Activated naive CD8-positive, alpha-beta T cell treated with anti-CD3 and anti-CD28 coated beads for 36 hours (primary cell): ENCODE measurements at places on chromosomes 11 and 22.
A peak's percentile ranks its signal among the peaks of the same experiment; 100 is the strongest.

DNA sequence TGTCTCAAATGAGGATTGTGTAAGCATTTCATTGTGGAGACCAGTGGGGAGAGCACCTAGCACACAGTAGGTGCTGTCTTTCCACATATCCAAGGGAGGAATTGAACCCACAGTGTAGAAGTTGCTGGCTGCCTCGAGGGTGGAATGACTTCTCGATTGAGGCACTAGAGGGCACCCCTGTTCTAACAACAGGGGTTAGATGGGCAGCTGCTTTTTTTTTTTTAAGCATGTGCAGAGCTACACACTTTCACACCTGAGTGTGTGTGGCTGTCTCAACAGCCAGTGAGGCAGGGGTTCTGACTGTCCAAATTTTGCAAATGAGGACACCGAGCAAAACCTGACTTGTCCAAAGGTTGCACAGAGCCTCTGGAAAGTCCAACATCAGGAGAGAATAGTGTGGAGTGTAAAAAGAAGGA lies 118.2 kb upstream of the CRYBB3 start:
- peak; percentile 36 for DNase-seq

- DNase-seq, result no peak
These were observed 400.4 kb downstream of the TBC1D22A start for GRCh38 chr22:47162865-47163264.

GRCh38 chr11:115644856-115645255 lies 140.6 kb upstream of the CADM1 start:
- DNase-seq, result no peak

DNA sequence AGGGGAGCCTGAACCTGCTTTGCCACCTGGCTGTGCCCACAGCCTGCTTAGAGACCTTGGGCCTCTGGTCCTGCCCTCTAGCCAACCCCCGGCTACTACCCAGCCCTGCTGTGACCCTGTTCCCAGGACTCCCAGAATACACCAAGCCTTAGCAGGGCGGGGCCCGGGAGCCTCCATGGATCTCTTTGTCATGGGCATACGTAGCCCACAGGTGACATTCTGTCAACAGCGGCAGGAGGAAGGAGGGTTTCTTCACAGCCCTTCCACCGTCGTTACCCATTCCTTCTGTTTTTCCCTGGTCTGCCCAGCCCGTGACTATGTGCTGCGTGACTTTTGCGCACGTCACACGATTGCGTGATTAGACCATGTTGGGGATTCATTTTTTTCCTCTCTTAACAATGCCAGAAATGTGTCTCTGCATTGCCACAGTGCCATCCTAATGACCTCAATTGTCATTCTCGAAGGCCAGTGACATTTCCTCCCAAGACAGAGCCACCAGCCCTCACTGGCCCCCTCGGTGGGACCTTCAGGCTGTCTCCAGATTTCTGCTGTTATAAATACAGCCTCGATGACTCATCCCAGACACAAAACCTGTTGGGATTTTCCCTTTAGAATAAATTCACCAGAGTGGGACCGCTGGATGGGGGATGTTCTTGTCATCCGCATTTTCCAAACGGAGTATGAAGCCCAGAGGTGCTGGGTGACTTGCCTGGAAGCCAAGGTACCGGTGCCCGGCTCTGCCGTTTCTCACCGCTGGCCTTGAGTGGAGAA lies 9.0 kb downstream of the SYT12 start:
- no peak for DNase-seq

- DNase-seq, result no peak
These were observed 9.8 kb downstream of the KCNC1 start for GRCh38 chr11:17744151-17744940.

- no peak for DNase-seq
These were observed 83.2 kb upstream of the PITPNB start for GRCh38 chr22:28002181-28002700.

DNA sequence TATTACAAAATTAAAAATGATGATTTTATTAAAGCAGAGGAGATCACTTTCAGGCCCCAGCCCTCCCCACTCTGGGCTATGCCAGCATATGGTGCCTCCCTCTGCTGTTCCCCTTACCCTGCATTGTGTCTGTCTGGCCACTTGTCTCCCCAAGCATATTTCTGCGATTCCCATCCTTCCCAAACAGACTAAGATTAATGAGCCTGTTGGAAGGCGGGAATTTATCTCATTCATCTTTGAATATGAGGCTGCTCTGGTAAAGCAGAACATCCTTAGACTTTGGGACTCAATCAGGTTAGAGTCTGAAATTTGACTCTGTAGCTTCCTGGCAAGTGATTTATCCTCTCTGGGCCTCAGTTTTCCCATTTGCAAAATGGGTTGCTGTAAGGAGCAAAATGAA lies 25.7 kb downstream of the AMPD3 start:
- no peak for DNase-seq

DNA sequence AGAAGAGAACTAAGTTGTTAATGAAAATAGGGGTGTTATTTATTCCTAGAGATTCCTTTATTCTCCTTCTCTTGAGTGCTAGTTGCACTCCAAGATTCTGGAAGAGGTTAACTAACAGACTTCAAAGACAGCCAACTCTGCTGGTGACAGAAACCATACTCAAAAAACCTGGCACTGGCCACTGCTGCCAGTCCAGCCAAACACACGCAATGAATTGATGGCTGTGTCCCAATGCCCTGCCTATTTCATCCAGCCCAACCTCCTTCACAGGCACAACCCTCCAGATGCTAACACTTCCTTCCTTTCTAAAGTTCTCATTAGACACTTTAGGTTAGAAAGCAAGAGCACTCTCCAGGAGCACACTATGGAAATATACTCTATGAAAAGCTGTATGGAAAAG lies 150.8 kb upstream of the C11orf58 start:
- DNase-seq, result no peak

DNA sequence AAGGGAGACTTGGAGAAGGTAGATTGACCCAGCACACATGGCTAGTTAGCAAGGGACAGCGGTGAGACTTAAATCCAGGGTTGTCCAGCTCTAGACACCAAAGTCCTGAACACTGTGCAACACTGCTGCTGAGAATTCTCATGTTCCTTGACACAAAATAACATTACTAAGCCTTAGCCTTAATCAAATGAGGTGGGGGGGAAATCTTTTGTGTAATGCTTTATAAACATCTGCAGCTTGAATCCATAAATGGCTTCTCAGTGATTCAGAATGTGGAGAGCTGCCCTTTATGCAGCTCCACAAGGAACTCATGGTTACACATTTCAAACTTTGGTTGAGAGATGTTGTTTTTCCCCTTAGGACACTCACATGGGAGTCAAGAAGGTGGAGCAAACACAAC lies 80.0 kb downstream of the CD44 start:
- no peak for DNase-seq

DNA sequence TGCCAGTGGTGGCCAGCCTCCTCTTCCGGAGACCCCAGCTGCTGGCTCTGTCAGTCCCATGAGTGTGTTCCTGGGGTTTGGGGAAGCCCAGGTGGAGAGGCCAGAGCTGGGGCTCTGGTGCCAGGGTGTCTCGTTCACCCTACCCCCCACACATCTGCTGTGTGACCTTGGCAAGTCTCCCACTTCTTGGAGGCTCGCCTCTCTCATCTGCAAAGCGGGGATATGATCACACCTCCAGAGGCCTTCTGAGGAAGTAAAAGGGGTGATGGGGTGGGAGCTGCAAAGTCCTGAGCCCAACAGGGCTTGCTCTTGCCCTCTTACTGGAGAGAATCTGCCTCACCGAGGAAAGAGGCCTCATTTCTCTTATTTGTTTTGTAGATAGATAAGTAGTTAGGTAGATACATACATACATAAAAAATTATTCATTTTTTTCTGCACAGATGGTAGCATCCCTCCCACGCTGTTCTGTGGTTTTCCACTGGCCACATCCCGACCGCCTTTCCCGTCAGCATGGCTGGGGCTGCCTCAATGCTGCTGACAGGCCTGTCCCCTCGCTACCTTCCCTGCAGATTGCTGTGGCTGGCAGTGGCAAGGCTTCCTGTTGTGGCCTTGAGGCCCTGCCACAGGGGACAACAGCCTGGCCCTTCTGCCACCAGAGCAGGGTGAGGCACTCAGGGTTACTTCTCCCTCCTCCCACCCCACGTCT lies 23.9 kb downstream of the MYO7A start:
- peak; percentile 79 for DNase-seq

DNA sequence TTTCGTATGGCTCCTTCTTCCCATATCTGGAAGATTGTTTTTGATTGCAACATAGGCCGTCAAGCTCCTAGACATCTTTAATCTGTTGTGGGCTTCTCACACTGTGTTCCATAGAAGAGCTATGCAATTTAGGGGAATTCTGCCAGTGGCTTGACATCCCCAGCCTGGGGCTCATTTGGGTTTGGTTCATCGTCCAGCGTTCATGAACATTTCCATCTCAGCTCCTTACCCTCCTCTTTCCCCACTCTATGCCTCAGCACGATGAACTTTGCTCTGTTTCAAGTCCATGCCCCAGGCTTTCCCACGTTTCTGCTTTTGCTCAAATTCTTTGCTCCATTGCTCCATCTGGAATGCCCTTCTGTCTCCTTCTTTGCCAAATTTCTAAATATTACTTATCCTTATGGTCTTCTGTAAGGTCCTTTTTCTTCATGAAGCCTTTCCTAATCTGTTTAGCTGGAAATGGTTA lies 26.1 kb upstream of the CLMP start:
- no peak for DNase-seq

DNA sequence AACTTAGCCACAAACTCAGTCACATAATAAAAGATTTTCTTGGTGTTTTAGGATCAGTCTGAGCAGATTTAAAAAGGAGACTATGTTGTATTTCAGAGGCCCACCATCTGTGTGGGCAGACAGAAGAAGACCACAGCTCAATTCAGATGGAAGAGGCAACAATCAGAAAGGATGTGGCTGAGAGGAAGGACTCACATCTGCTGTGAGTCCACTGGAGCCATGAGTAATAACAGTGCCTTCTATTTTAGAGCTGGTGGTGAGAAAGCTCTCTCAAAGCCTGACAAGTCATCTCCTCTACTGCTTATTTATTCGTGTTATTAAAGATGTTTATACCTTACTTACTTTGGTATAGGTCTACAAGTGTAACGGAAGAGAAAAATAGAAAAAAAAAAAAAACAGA lies 357.2 kb downstream of the OPCML start:
- no peak for DNase-seq
